K562 (cell line): ENCODE measurements at places on chromosomes 2 and 18.

GRCh38 chr2:167342769-167343168, 454.5 kb downstream of the XIRP2 start:
- no peak for DNase-seq

GRCh38 chr2:160365716-160366367, 127.8 kb downstream of the RBMS1 start:
- DNase-seq, result no peak

- no peak for DNase-seq
These were observed 18.6 kb upstream of the SKA1 start for GRCh38 chr18:50356036-50356945.

DNA sequence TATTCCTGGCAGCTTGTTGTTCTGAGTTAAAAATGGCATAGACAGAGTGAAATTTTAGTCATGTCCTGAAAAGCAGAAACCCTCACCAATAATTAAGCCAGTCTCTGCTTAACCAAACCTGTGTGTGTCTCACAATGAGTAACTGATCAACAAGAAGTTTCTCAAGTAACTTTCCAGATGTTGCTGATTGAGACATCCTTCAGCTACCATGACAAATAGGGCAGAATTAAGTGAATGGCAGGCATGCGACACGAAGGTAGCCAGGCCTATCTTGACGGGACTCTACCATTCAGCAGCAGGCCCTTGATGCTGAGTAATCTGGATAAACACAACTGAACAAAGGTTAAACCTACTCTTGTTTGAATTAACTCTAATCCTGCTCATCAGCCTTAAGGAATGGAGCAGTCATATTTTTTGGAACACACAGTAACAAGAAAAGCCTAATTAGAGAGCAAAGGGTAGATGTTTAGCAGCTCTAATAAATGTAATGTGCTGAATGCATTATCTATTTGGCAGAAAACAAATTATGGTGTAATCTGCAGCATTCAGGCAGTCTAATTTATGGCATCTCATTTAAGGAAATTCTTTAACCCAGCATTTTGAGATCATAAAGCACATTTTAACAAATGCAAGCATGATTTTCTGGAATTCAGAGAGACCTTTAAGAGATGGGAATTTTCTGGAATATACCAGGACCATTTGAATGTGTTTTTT, 159.5 kb upstream of the EPHA4 start:
- DNase-seq, result no peak

DNA sequence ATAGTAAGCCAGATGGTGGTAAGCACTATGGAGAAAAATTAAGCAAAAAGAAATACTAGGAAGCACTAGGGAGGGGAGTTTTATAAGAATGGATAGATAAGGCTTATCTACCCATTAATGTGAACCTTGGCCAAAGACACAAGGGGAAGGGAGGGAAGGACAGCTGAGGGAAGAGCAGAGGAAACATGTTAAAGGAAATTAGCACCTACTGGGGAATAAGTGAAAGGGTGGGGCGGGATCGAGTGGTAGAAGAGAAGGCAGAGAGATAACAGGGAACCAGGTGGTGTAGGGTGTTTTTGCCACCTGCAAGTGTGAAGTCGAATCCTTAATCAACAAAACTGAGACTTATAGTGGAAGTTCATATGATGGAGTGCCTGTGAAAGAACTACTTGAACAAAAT, 1.7 kb downstream of the UNC80 start:
- no peak for DNase-seq

GRCh38 chr18:52812834-52813233, 472.8 kb downstream of the DCC start:
- DNase-seq, result no peak

GRCh38 chr18:80070825-80071224, 36.6 kb downstream of the RBFA start:
- no peak for DNase-seq

DNA sequence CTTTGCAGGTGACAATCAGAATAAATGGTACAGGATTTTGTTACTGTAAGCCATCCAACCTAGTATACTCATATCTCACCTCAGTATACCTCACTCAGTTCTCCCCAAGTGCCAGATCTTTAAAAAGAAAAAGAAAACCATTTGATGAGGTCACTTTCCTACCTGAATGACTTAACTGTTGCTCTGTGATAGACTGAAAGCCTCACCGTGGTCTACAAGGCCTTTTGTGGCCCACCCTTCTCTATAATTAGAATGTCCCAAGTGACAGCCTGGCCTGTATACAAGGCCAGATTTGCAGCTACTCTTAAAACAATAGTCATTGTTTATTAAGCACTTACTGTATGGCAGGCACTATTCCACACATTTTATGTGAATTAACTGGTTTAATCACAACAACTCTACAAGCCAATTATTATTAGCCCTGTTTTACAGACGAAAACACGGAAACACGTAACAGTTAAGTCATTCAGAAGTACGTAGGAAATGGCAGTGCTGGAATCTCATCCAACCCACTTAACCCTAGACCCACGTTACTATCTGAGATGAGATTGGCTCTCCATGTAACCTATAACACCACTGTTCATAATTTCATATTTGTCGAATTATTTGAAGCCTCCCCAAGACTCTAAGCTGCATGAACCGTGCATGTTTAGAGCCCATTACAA, 28.3 kb downstream of the PKP4 start:
- DNase-seq, result no peak

DNA sequence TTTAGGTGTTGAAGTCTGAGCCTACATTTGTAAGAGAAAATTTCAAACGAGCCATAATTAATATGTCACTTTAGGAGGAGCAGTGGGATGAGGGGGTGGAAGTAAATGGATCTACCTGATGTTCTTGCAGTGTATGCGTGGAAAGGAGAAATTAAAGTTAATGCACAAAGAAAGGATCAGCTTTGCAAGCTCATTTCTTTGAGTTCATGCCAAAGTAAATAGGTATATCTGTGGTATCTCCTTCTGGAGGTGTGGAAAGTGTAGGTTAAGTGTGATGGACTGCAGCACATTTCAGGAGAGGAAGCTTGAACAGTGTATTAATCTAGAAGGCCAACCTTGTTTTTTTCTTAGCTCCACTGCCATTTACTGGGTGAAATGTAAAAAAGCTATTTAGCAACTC, 307.5 kb upstream of the ZEB2 start:
- DNase-seq, result no peak

- no peak for DNase-seq
These were observed 15.9 kb downstream of the RTP5 start for GRCh38 chr2:241885291-241885945.

DNA sequence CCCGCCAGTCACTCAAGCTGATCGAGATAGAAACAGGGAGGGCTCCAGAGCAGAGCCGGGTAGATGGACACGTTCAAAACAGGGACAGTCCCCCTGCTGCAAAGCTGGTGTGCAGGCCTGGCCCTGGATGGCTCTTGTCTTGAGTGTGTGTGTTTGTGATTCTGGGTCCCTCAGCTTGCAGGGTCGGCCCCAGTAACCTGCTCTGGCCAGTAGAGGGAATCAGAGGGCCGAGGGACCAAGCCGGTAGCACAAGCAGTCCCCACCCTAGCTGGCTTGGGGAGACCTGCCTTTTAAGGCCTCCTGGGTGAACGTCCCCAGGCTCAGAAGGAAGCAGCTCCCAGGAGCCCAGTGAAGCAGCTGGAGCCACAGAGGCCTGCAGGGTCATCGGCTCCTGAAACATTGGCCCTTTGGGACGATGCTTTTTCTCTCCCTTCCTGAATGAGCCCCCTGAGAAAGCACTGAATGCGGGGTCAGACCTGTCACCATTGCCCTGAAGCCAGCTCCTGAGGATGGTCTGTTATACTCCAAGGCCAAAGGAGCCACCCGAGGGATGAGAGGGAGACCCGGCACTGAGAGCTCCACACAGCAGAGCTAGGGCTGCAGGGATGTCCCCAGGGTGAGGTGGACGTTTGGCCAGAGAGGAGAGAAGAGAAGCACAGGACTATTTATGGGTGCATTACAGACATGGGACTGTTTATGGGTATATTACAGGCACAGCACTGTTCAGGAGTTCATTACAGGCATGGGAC, 15.4 kb upstream of the MLPH start:
- peak; percentile 44 for DNase-seq

DNA sequence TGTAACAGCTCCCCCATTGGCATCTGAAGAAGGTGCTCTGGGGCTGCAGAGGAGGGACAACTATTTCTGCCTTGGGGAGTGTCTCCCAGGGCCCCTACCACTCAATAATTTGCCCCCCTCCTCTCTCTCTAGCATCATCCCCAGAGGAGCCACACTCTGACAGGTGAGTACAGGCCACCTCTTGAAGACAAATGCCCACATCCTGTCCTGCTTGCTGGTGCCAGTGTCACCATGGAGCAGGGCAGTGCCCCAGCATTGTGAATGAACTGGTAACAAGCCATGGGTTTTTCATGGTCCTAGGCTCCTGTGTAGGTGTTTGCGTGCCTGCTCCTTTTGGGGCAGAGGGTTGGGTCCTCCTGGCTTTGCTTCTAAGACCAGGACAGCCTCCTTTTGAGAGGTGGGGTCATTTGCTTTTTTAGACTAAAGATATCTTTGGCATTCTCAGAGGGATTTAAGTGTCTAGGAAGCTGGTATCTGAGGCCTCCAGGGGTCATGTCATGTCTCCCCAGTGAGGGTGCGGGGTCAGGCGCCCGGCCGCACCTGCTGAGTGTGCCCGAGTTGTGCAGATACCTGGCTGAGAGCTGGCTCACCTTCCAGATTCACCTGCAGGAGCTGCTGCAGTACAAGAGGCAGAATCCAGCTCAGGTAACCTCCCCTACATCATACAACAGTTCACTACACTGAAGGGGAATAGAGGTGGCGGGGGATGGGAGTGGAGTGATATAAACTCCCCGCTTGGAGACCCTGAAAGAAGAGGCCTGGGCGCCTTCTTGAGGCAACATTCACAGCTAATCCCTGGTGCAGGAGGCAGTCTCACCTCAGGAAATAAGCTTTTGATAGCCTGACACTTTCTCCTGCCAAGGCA, 1.8 kb downstream of the RETREG2 start:
- no peak for DNase-seq

GRCh38 chr18:47930199-47930930, at the start of gene SMAD2:
Gene SMAD2 (minus strand): TSS chr18:47930659. CDS start chr18:47896756, 33,903 bp downstream.
- peak; percentile 79 for DNase-seq

- DNase-seq, result no peak
These were observed 436.9 kb downstream of the SLC4A3 start for GRCh38 chr2:220064111-220065030.

DNA sequence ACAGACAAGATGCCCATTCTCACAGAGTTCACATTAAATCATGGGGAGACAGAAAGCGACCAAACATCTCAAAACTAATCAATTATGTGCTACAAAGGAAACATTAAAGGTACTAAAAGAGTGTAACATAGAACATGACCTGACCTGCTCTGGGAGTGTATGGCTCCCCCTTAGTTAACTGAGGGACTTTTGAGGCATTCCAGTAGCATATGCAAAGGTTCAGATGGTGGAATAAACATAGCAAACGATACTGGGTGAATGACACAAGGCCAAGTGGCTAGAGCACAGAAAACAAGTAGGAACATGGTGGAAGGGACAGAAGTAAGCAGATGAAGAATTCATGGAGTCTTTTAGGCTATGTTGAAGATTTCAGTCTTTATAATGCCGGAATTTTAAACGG, 11.9 kb downstream of the PPP3R1 start:
- no peak for DNase-seq

GRCh38 chr18:23356424-23356823, 96.7 kb upstream of the RIOK3 start:
- no peak for DNase-seq

DNA sequence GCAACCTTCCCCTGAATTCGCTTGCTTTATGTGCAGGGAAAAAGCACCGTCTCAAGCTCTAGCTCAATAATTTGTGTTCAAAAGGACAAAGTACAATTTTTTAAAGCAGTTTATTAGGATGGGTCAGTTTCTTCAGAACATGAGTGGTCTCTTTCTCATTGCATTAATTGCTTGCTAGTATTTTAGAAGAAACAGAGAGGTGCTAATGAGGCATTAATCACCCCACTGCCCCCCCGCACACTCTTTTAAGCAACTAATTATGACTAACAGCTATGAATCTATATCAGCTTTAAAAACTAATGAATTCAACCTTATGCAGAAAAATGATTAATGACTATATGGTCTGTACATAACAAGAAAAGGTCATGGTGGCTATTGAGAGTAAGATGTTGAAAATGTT, 262.1 kb upstream of the ST6GAL2 start:
- no peak for DNase-seq

DNA sequence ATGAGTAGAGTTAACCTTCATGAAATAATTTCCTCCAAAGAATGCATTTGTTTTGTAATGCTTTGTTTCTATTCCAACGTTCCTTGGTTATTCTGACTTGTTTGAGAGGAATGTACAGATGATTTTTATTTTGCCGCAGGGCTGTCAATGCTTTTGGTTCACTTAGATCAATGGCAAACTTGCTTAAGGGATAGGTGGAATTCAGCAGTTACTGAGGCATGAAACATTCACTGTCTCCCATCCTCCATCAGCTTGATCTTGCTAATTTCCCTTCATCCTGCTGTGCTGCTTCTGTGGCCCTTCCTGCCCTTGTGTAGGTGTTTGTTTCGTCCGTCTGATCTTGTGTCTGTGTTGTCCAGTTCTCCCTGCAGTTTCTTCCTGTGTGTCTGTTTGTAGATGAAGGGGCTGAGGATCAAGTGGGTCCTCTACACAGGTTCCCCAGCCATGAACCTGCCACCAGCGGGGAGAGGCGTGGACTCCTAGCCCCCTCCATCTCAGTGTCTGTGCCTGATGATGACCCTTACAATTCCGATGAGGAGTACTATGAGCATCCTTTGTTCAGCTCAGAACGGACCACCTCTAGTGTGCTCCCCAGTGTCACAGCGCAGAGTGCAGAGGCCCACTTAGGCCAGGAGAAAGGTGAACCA, 84.2 kb upstream of the UNC80 start:
- DNase-seq, result no peak

GRCh38 chr18:36217348-36217747, 30.1 kb downstream of the MOCOS start:
- no peak for DNase-seq

DNA sequence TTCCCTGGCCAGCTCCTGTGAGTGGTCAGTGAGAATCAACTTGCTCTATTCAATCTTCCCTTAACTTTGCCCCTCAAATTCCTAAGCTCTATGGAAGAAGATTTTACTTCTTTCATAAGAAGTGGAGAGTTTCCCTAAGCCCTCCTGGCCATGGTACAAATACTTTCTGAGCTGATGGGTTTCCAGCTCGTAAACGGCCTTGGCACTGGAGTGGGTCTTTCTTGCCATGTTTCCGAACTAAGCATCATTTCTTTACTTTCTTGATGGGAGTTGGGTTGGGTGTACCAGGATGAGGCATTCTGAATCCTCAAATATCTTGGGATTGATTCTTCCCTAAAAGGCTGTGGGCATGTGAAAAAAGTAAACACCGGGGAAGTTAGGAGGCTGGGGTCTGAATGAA, 72.5 kb downstream of the ACKR3 start:
- DNase-seq, result no peak
